ENCODE measurements at places on chromosomes 1 and 21. TPM values are rescaled to one million over a fixed set of nuclear protein-coding genes. Genes with fewer than 3 reads are reported as not detected.

GRCh38 chr1:14141656-14142055 lies 441.7 kb downstream of the PRDM2 start:
- no peaks in the 10 kb centered on the region for H3K4me1 ChIP-seq
- no peak overlapping the region for H3K27ac ChIP-seq
- DNase-seq, result no peak
- H3K4me3 ChIP-seq, result no peak overlapping the region
- peaks cover 3% of the 10 kb centered on the region for H3K27me3 ChIP-seq
- H3K36me3 ChIP-seq, result no peaks in the 10 kb centered on the region

GRCh38 chr1:64403331-64403730 lies 66.6 kb upstream of the CACHD1 start:
- H3K4me1 ChIP-seq, result no peaks in the 10 kb centered on the region
- H3K36me3 ChIP-seq, result no peaks in the 10 kb centered on the region
- no peak overlapping the region for H3K4me3 ChIP-seq
- no peak for DNase-seq
- H3K27me3 ChIP-seq, result no peaks in the 10 kb centered on the region

Gene ZNF281
- total RNA-seq, result 31.2 TPM

Gene FAM72C
- total RNA-seq, result 0.49 TPM

DNA sequence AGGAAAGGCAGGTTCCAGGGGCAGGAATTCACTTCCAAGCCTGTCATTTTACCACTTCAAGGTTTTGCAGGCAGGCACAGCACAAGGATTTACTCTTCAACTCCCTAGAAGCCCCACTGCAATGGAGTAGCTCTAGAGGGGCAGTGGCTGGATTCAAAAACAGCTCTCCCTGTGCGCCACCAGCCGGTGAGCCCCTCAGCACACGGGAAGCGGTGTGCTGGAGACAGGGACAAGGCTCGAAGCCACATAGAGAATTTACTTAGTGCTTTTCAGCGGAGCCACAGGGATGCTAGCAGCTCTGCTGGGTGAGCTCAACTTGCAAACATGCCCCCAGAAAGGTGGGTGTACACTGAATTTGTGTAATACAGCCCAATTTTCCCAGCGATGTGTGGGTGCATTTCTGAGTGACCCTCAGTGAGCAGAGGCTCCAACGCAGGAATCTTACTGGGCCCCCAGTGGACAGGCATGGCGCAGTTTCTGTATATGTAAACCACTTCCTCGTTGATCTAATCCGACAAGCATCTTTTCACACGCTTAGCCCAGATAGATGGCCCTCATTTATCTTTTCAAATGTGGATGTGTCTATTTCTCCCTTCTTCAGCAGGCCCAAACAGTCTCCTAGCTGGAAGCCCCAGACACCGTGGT lies 10.9 kb downstream of the VWA5B1 start:
- H3K27me3 ChIP-seq, result peaks cover 12% of the 10 kb centered on the region
- DNase-seq, result no peak
- H3K27ac ChIP-seq, result no peak overlapping the region
- no peak overlapping the region for H3K4me3 ChIP-seq
- H3K36me3 ChIP-seq, result no peaks in the 10 kb centered on the region

Gene KIF17
- not detected for total RNA-seq

DNA sequence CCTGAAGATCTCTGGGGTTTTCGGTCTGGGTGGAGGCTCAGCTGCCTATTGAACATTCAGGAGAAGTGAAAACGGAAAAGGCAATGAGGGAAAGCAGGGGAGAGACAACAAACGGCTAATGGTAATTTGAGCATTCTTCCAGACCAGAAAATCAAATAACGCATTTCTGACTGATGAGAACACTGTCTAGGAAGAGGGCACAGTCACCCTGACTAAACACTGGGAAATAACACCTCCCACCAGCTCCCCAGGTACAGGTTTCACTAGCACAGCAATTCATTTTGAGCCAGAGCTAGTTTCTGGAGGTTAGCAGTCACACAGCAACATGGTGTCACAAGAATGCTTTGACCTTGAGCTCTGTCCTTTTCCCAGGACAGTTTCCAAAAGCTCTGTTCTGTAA lies 21.1 kb downstream of the NCF2 start:
- H3K36me3 ChIP-seq, result peaks cover 73% of the 10 kb centered on the region
- H3K4me1 ChIP-seq, result peaks cover 24% of the 10 kb centered on the region
- H3K27me3 ChIP-seq, result no peaks in the 10 kb centered on the region
- DNase-seq, result no peak
- no peak overlapping the region for H3K27ac ChIP-seq
- no peak overlapping the region for H3K4me3 ChIP-seq

- DNase-seq, result no peak
- H3K27ac ChIP-seq, result no peak overlapping the region
- no peaks in the 10 kb centered on the region for H3K36me3 ChIP-seq
- no peak overlapping the region for H3K4me3 ChIP-seq
- H3K4me1 ChIP-seq, result no peaks in the 10 kb centered on the region
- no peaks in the 10 kb centered on the region for H3K27me3 ChIP-seq
These were observed 1012.7 kb downstream of the ADGRL2 start for GRCh38 chr1:82813386-82813785.

Gene LCE2A
- not detected for total RNA-seq

DNA sequence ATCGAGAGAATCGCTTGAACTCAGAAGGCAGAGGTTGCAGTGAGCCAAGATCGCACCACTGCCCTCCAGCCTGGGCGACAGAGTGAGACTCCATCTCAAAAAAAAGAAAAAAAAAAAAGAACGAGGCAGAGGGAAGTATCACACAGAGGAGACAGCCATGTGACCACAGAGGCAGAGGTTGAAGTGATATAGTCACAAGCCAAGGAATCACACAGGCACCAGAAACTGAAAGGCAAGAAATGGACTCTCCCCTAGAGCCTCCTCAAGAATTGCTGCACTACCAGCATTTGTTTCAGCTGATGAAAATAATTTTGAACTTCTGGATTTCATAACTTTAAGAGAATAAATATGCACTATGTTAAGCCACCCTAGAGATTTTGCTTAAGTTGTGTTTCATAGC lies 459.6 kb downstream of the PTPRC start:
- H3K36me3 ChIP-seq, result no peaks in the 10 kb centered on the region
- no peak for DNase-seq
- no peak overlapping the region for H3K27ac ChIP-seq
- no peak overlapping the region for H3K4me3 ChIP-seq

GRCh38 chr1:9196129-9197040 lies 38.2 kb upstream of the H6PD start:
- no peaks in the 10 kb centered on the region for H3K36me3 ChIP-seq
- DNase-seq, result peak; percentile 51
- peaks cover 16% of the 10 kb centered on the region for H3K4me1 ChIP-seq
- H3K27ac ChIP-seq, result no peak overlapping the region
- peaks cover 33% of the 10 kb centered on the region for H3K27me3 ChIP-seq
- H3K4me3 ChIP-seq, result peak overlapping the region; percentile 57

- H3K4me1 ChIP-seq, result peaks cover 12% of the 10 kb centered on the region
- H3K36me3 ChIP-seq, result peaks cover 4% of the 10 kb centered on the region
- peak overlapping the region; percentile 90 for H3K4me3 ChIP-seq
- H3K27ac ChIP-seq, result peak overlapping the region; percentile 95
These were observed 956 bp downstream of the CPLANE2 start for GRCh38 chr1:16235944-16236510.

Gene LAD1
- 0.10 TPM for total RNA-seq

DNA sequence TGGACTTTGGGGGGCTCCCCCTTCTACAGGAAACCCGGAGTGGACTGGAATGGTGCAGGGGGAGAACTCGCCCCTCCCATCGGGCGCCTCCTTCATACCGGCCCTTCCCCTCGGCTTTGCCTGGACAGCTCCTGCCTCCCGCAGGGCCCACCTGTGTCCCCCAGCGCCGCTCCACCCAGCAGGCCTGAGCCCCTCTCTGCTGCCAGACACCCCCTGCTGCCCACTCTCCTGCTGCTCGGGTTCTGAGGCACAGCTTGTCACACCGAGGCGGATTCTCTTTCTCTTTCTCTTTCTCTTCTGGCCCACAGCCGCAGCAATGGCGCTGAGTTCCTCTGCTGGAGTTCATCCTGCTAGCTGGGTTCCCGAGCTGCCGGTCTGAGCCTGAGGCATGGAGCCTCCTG lies at the start of gene TNFRSF14:
Gene TNFRSF14, plus strand, starts transcription at position 95 of the 401 bp plus-strand sequence. Its CDS starts 294 bp downstream, at position 389.
- DNase-seq, result peak; percentile 62
- H3K27ac ChIP-seq, result peak within 1 kb of the TSS; percentile 96

Gene LIPI
- total RNA-seq, result not detected

- peaks cover 8% of the 10 kb centered on the region for H3K4me1 ChIP-seq
- H3K36me3 ChIP-seq, result no peaks in the 10 kb centered on the region
- no peak for DNase-seq
- no peak overlapping the region for H3K27ac ChIP-seq
- H3K27me3 ChIP-seq, result peaks cover 22% of the 10 kb centered on the region
- no peak overlapping the region for H3K4me3 ChIP-seq
These were observed 102.0 kb downstream of the BEND5 start for GRCh38 chr1:48674641-48675040.

GRCh38 chr1:185537596-185537995 lies 196.6 kb upstream of the HMCN1 start:
- H3K36me3 ChIP-seq, result no peaks in the 10 kb centered on the region
- no peak overlapping the region for H3K27ac ChIP-seq
- no peak overlapping the region for H3K4me3 ChIP-seq
- no peaks in the 10 kb centered on the region for H3K27me3 ChIP-seq
- H3K4me1 ChIP-seq, result peaks cover 3% of the 10 kb centered on the region

DNA sequence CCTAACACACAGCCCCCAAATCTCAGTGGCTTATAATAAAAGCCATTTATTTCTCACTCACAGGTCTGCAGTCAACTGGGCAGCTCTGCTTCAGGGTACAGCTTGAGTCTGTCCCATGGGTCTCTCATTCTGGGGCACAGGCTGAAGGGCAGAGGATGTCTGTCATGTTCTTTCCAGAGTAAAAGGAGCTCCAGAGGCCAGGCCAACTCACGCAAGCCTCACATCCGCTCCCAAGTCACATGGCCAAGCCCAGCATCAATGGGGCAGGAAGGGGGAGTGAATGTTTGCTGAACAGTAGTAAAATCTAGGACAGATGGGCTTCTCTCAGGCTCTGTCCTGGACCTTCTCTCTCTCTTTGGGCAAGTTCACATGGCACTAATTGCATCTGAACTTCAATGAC lies 7.1 kb upstream of the SSBP3 start:
- no peak overlapping the region for H3K27ac ChIP-seq
- peaks cover 33% of the 10 kb centered on the region for H3K27me3 ChIP-seq
- peaks cover 17% of the 10 kb centered on the region for H3K4me1 ChIP-seq
- no peaks in the 10 kb centered on the region for H3K36me3 ChIP-seq
- DNase-seq, result no peak

DNA sequence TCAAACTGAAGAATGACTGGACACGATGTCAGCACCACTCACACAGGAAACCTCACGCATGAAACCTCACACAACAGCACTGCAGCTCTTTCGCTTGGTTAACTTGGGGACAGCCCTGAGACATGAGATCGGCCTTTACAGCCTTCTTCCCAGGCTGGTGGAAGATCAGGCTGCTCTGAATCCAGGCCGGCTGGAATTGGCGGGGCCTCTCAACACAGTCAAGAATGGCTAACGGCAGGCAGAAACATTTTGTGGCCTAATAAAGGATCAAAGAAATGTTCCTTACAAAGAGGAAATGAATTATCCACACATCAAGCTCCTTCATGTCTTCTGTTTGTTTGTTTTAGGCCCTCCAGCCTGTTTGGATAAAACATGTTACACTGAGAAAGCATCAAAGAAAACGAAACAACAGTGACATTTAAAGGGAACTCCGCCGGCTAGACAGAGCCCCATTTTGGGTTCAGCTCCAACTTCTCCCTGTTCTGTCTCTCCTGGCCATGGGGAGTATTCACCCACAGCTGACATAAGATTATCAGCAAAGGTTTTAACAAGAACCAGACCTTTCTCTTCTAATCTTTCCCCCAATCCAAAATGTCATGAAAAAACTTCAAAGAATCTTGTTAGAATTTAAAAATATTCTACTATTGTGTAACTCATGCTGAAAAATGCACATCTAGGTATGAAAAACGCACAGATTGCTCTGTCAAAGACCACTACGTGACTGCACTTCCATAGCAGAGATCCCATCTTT lies 131.2 kb downstream of the SLC45A1 start:
- H3K36me3 ChIP-seq, result peaks cover 32% of the 10 kb centered on the region
- DNase-seq, result no peak
- no peak overlapping the region for H3K4me3 ChIP-seq

Gene CLDN17
- total RNA-seq, result not detected

- DNase-seq, result no peak
- peaks cover 24% of the 10 kb centered on the region for H3K27me3 ChIP-seq
- no peaks in the 10 kb centered on the region for H3K36me3 ChIP-seq
- peaks cover 10% of the 10 kb centered on the region for H3K4me1 ChIP-seq
- no peak overlapping the region for H3K4me3 ChIP-seq
- no peak overlapping the region for H3K27ac ChIP-seq
These were observed 44.8 kb upstream of the CCDC27 start for GRCh38 chr1:3707298-3707938.

DNA sequence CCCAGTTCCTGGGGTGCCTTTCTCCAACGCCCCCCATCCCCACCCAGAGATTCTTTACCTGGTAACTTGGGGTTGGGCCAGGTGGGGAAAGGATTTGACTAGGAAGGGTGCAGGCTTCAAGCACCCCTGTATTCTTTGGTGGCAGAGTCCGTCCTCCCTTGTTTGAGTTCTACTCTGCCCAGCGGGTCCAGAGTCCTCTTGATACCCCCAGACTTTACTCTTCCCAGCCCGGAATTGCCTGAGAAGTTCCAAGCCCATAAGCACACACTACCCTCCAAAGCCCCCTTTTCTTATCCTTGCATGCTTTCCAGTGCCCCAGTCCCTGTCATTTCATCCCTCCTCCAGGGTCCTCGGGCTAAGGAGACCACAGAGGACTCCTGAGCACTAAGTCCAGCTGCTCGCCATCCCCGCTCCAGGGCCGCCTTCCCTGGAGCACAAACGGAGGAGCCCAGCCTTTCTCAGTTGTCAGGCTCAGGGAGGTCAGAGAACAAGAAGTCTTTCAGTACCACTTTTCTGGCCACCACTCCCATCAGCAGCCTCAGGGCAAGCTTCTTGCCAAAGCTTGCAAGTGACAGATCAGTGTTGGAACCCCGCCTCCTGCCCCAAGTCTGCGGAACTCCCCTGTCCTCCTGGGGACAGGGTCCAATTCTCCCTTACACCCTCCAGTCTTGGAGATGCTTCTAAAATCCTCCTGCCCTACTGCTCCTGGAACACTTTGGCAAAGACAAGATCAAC lies 12.2 kb downstream of the SLC45A3 start:
- peak overlapping the region; percentile 93 for H3K27ac ChIP-seq
- no peak for DNase-seq
- no peaks in the 10 kb centered on the region for H3K27me3 ChIP-seq

DNA sequence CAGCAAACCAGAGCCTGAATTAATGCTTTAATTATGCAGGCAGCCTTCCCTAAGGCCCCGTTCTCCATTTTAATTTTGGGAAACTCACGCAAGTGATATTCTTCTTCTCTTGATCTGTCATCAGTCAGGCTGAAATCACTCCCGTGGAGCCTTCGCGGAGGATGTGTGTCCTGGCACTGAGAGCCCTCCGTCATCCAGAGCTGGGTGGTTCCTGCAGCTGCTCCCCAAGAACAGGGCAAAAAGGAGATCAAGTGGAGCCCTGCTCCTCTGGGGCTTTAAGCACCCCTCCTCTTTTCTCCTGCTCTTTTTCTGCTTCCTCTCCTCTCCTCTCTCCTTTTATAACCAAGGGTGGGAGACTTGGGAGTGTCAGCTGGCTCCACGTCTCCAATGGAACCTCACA lies 133.2 kb upstream of the CACNA1E start:
- no peaks in the 10 kb centered on the region for H3K36me3 ChIP-seq
- H3K27me3 ChIP-seq, result peaks cover 9% of the 10 kb centered on the region
- no peak overlapping the region for H3K27ac ChIP-seq
- DNase-seq, result no peak

GRCh38 chr1:9996624-9997582 lies at the start of gene RBP7:
RBP7 (plus strand) TSS chr1:9997228; CDS start chr1:9997259, 31 bp downstream.
- peaks cover 28% of the 10 kb centered on the region for H3K27me3 ChIP-seq
- no peaks in the 10 kb centered on the region for H3K36me3 ChIP-seq
- no peak within 1 kb of the TSS for H3K27ac ChIP-seq
- peak; percentile 21 for DNase-seq

- no peak for DNase-seq
- no peaks in the 10 kb centered on the region for H3K27me3 ChIP-seq
- no peaks in the 10 kb centered on the region for H3K4me1 ChIP-seq
These were observed 23.6 kb upstream of the ANGPTL3 start for GRCh38 chr1:62573675-62574074.

All from activated B cell treated with CpG ODN at 0.5 μM for 24 hours (primary cell).